ENCODE measurements at places on chromosomes 4 and X.

DNA sequence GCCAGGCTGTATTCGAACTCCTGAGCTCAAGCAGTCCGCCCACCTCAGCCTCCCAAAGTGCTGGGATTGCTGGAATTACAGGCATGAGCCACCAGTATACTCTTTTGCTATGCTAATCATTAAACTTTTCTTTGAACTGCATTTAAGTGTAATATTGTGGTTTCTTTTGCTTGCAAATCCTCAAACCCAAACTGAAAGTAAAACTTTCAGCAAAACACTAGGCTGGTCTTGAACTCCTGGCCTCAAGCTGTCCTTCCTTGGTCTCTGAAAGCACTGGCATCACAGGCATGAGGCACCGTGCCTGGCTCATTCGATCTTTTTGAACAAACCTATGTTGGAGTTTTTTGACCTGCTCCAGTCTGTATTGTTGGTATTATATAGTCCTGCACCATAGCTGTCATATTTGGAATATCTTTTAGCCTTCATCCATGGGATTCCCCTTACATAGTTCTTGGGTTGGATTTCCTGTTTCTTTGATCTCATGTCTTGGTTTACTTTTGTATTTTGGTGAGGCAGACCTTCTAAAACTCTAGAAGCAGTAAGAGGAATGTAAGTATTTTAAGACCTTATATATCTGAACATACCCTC lies 34.1 kb downstream of the MOB1B start:
- DNase-seq: no peak

DNA sequence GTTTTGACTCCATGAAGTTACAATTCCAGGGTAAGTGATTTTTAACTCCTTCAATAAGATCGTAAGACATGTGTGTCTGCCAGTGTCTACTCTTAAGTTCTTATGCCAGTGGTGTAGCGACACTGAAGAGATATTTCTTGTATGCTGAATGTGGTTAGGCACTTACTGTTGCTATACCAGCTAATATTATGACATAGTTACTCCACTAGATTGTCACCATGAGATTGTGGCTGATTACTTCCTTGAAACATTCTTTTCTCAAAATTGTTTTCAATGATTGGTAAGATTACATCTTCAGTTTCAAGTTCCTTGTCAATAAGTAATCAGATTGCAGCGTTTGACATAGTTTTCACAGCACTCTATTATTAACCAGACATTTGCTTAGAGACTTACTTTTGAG lies 60.6 kb upstream of the PAGE5 start:
- DNase-seq: no peak

- no peak for DNase-seq
These were observed 205.2 kb downstream of the GALNTL6 start for GRCh38 chr4:172018358-172018757.

- no peak for DNase-seq
These were observed 129.8 kb downstream of the UGT8 start for GRCh38 chr4:114728426-114728825.

- no peak for DNase-seq
These were observed 123.5 kb downstream of the CHRNA9 start for GRCh38 chr4:40458683-40459082.

DNA sequence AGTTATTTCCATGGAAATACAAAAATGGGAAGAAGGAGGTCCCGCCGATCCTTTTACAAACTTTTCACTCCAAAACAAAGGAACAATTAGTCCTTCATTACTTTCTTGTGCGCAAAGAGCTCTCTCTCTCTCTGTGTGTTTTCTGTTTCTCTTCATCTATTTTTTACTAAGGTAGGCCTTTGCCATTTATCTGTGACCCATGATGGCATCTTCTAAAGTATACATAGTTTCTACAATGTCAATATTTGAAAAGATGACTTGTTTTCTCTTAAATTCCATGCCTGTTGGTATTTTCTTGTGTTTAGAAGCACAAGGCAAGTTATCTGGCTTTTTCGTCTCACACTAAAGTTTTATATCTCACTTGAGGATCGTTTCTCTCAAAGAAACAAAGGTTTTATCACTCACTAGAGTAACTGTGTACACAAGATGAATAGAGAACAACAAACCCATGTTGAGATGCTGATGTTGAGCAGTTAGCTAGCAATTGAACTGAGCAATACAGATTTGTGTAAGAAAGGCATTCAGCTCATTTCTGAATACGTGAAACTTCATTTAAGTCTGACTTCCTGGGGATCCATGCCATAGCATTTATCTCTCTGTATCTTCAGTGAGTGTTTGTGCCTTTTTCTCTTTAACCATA lies 250.3 kb downstream of the GBA3 start:
- DNase-seq: no peak

- DNase-seq: no peak
These were observed 51.8 kb downstream of the TMEM131L start for GRCh38 chr4:153518001-153518400.

DNA sequence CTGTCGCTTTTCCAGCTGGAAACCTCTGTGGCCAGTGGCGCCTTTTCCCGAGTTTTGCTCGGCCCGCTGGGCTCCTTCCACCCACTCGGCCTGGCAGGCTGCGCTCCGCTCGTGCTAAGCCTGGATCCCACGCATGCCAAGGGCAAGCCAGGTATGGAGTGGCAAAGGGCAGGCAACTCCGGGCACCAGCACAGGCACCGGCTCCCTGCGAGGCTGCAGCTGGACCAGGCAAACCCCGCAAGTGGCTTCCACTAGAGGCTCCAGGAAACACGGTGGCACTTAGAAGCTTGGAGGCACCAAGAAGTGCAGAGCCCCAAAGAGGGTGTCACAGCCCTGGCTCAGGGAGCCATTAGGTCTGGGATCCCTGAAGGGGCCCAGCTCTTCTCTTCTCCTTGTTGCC lies 59.5 kb downstream of the PPA2 start:
- DNase-seq: no peak

DNA sequence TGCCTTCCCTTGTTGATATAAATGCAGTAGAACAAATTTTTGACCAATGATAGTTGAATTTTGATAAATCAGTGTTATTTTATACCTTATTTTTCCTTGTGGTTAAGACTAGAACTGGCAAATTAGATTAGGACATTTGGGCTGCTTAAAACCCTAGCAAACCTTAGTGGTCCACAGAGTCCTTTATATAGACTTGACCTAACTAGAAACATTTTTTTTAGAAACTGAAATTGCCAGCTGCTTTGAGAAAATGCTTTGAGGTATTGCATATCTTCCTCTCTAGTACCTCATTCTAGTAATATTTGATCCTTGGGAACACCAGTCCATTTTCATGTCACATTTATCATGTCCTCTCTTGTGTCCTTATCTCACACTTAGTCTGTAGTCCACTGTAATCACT lies 580.3 kb downstream of the FSTL5 start:
- DNase-seq: no peak

DNA sequence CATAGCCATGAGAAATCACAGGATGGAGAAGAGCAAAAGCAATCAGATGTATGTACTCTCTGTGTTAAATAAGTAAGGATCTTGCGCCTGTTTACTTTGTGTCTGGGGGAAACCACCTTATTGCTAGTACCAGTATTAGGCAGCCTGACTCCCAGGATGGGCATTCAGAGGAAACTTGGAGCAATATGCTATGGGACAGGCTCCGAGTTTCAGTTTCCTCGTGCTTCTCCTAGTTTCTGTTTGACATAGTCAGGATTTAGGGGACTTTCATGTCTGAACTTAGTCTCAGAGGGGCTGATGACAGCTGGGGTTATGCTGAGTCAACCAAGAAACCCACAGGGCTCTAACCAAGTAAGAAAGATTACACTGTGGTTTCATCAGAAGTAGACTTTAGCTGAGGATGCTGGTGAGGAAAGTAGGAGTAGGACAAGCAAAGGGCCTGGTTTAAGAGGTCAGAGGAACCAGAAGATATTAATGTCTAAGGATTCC lies 13.5 kb downstream of the NSUN7 start:
- no peak for DNase-seq

GRCh38 chrX:23511793-23512192 lies 155.5 kb upstream of the PRDX4 start:
- DNase-seq: no peak

GRCh38 chr4:52425751-52426326 lies 233.3 kb downstream of the USP46 start:
- DNase-seq: no peak

DNA sequence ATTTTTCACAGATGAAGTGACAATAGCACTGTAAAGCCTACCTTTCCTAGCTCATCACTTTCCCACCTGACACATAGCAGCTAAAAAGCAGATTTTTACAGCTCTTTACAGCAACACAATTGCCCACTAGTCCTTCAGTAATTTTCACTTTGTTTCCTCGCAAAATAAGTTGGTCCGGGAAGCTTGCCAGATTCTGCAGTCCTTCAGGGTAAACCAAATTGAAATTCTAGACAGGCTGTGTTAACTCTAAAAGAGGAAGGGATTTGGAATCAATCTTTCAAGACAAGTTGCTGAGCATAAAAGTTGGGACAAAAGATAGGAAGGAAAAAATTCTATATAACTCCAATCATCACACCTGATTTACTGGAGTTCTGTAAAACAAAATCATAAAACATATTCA lies 8.7 kb downstream of the C1QTNF7 start:
- no peak for DNase-seq

DNA sequence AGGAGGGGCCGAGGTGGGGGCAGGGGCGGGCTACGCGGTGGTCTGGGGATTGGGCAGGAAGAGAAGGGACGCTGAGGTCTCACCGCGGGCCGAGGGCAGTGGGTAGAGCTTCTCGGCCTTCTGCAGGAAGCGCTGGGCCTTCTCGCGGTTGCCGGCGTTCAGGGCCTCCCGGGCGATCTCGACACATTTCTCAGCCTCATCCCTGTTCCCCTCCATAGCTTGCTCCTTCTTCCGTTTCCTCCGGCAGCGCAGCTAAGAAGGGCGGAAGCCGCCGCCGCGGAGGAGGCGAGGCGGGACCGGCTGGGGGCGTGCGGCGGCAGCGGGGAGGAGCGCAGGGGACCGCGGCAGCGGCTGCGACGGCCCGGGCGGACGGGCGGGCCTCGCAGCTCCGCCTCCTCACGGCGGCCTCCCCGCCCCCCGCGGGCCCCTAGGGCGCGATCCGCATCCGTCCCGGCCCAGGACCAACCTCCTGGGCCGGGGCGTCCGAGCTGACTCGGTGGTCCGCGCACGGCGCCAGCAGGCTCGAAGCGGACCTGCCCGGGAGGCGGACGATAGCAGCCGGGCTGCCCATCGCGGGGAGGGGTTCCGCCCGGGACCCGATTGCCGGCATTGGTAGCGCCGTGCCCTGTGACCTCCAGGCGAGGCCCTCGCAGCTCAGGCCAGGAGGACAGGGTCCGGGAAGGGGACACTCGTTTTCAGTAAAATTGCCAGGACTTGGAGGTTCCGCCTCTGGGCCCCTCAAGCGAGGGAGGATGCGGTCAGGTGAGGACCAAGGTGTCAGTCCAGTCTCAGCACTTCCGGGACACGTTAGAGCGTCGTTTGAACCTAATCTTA lies at the start of gene DNAJB14:
Gene DNAJB14 (minus strand): TSS at position 263 of the 834 bp plus-strand sequence. CDS start 47 bp downstream, at position 216.
- peak; percentile 80 for DNase-seq

DNA sequence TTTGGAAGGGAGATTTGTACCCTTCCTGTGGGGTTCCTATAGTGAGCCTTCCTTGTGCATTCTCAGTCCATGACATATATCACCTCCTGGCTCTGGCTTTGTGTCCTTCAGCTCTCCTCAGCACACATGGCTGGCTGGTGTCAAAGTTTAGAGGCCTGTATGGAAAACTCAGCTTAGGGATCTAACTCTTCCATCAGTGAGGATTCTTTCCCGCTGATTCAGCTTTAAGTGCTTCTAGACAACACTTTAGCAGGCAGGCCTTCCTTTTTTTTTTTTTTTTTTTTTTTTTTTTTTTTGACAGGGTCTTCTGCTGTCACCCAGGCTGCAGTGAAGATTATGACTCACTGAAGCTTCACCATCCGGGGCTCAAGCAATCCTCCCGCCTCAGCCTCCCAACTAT lies 84.2 kb downstream of the NPNT start:
- no peak for DNase-seq

- no peak for DNase-seq
These were observed 3.6 kb downstream of the GTPBP6 start for GRCh38 chrX:314781-315595.

- DNase-seq: no peak
These were observed 454.4 kb downstream of the C4orf33 start for GRCh38 chr4:129550281-129550785.

DNA sequence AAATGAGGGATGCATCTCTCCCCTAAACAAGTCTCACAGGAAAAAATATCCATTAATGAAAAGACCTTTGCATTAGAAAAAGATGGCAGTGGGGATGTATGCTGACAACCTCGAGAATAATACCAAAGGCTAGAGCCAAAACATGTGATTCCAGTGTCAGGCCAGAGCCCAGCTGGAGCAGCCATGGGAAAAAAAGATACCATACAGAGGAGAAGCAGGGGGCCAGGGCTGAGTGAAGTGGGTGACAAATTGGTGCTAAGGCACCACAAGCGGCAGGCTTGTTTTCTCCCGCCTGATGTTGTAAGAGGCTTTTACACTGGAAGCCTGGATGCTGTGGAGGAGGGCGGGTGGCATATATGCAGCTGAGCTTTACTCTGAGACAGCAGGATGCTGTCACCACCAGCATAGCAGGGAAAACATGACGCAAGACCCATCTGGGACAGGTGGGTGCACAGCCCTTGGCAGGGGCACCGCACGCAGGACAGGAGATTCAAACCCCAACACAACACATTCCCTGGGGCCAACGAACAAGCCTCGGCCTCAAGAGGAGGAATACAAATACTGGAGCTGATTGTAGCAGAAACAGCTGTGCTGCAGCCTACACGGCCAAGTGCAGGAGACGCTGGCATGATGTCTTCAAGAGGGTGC lies 91.9 kb downstream of the TSPAN5 start:
- no peak for DNase-seq

GRCh38 chr4:183940864-183941263 lies 35.8 kb downstream of the STOX2 start:
- no peak for DNase-seq

DNA sequence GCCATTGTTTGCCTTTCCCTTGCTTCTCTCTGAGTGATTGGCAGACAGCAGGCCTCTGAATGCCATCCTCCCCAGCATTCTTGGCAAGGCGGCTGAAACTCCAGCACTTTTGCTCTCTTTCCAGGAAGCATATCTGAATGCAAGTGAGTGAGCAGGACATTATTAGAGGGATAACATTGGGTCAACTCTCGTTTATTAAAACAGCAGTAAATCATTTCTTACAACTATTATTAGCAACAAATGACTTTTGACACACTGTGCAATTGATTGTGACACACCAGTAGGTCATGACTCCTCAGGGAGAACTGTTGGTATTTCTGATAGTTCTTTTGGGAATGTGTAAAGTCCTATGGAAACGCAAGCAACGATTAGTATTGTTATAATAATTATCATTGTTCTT lies 103.8 kb downstream of the EFNB1 start:
- DNase-seq: no peak

DNA sequence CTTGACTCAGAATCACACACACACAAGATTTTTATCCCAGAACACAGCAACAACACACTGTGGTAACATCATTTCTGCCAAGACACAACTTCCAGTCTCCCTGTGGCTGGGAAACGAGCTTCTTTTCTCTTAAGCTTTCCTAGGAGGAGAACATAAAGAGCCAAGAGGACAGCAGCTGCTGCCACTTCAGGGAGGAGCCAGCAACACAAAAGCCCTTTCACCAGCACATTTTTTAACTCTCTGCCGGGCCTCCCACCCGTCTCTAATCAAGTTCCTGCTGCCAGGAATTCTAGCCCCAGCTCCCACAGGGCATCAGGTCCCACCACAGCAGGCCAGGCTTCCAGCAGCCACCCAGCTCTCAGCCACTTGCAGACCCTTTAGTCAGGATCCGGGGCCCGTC lies 22.4 kb downstream of the FAT1 start:
- DNase-seq: no peak

- no peak for DNase-seq
These were observed 134.1 kb upstream of the CPXCR1 start for GRCh38 chrX:88612870-88613329.

GRCh38 chrX:149069899-149070298 lies 435.2 kb downstream of the IDS start:
- DNase-seq: no peak

Measured in stimulated activated CD4-positive, alpha-beta T cell treated with anti-CD3 and anti-CD28 coated beads, Interleukin-4, amount 100 ng/mL, for 4 hours (primary cell).